ENCODE measurements at places on chromosomes 7 and 10.

- DNase-seq, result no peak
Observed at GRCh38 chr10:77321838-77322237, 315.8 kb downstream of the KCNMA1 start.

DNA sequence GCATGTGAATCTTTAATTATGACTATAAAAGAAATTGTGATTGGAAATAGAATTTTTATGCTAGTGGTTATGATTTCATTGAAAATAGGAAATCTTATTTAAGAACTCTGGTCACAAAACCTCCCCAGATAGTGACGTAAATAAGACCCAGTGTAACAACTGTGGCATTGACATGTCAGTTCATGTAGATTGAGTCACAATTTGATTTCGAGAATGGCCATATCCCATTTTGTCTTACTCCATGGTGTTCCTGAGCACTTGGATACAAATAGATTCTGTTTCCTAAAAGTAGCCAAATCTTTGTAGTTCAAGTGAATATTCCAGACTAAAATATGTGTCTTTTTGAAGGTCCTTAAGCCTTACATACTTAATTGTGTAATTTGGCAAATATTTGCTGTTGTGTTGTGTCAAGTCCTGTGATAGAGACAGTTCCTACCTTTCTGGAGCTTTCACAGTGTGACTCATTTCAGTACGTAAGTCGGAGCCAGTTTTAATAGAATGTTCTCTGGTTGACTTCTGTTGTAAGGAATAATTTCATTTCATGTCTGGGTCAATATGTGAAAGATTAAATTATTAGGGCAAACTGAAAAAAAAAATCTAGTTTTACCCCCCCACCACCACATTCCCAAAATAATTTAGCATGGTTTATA is 37.1 kb upstream of the TOMM7 start:
- no peak for DNase-seq

DNA sequence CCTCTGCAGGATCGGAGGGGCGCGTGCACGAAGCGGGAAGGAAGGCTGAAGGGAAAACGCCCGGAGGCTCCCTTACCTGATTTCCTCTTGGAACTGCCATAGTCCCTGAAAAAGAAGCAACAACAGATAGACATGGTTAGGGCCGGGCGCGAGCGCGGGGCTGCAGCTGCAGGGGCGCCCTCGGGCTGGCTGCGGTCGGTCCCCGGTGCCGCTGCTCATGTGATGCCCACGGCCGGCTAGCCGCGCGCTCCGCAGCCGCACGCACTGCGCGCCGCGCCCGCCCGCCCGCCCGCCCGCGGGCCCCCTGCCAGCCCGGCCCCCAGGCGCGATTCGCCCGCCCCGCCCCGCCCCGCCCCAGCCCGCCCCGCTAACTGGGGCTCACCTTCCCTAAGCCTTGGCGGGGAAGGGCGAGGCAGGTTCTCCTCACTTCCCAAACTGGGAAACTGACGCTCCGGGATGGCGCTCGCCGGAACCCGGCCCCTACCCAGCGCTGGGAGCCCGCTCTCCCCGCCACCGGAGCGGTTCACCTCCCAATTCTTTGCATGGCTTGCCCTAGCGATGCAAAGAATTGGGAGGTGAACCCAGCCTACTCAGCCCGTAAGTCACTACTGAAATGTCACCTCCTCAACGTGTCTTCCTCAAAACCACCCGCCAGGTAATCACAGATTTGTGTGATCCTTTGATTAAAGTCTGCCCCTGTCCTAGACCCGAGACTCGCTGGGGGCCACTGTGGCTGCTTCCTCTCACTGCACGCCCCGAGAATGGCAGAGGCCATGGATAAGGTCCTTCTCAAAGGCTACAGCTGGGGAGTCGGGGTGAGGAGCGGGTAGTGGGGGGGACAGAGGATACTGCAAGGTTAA is 162.2 kb downstream of the SH3PXD2A start:
- peak; percentile 42 for DNase-seq

GRCh38 chr7:148447221-148447849 is 143.2 kb upstream of the C7orf33 start:
- no peak for DNase-seq

DNA sequence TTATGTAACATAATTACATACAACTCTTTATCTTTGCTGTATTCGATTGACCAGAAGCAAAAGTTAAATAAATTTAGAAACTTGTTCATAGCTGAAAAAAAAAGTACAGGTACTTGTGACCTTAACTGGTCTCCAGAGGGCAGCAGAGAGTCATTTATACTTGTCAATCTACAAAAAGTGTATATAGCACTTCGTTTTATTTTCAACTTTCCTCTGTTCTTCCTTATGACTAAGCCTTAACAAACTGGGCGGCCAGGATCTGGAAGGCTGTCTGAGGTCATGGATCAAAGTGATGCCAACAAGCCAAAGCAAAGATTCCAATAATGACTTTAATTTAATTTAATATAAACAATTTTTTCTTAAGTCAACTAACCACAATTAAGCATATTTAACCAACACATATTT is 29.8 kb downstream of the C10orf67 start:
- DNase-seq, result peak; percentile 82

DNA sequence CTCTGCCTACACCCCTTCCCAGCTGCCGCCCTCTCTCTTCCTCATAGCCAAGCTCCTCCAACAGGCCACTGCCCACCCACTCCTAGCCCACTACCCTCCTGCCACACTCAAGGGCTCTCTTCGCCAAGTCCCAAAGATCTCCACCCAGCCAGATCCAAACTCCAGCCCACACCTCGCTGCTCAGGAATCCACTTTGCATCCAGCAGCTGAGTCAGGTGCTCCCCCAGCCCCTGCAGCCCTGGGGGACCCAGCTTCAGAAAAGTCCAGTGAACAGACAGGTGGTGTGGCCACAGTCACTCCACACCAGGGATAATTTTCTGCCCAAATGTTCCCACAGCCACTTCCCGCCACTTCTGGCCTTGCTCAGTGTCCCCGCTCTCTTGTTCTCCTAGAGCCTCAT is 10.9 kb downstream of the OGDHL start:
- no peak for DNase-seq

GRCh38 chr7:21407796-21408480 is 19.9 kb upstream of the SP4 start:
- no peak for DNase-seq

DNA sequence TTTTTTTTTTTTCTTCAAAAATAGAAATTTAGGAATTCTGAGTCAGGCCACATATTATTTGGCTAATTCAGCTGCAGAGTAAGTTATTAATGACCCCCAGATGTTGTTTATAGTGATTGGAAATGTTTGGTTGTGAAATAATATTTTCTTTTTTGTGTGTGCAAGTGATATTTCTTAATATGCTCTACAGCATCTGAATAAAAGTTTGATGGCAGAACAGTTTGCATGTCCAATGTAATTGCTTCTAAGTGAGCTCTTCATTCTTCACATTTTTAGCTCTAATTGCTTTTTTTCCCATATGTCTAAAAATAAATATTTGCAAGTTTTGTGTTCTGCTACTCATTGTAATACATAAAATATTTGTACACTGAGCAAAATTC is 116.0 kb downstream of the ARID5B start:
- no peak for DNase-seq
